Placental epithelial cell (primary cell): ENCODE measurements at places on chromosomes 2 and 18. TPM values are rescaled to one million over a fixed set of nuclear protein-coding genes. Genes with fewer than 3 reads are reported as not detected.

Gene PMAIP1
- total RNA-seq = 0.79 and 1.5 TPM in 2 replicates

Gene NETO1
- total RNA-seq = not detected in 2 replicates

Gene PDCD1
- not detected in 2 replicates for total RNA-seq

Gene NEB
- total RNA-seq = 0.54 and 2.7 TPM in 2 replicates

Gene RAPH1
- total RNA-seq = 6.3 and 12.1 TPM in 2 replicates

Gene TTC31
- 20.4 and 23.6 TPM in 2 replicates for total RNA-seq

Gene GAREM1
- total RNA-seq = 8.9 and 11.0 TPM in 2 replicates

Gene NAB1
- total RNA-seq = 29.4 and 43.2 TPM in 2 replicates

Gene RHBDD1
- 18.5 and 27.4 TPM in 2 replicates for total RNA-seq

Gene PLCD4
- not detected in 2 replicates for total RNA-seq

Gene HAT1
- 32.6 and 42.6 TPM in 2 replicates for total RNA-seq

Gene OSR1
- total RNA-seq = 114 and 277 TPM in 2 replicates

Gene RNF138
- total RNA-seq = 10.3 and 23.2 TPM in 2 replicates

Gene MPHOSPH10
- total RNA-seq = 14.9 and 21.6 TPM in 2 replicates

Gene REEP1
- under 0.01 and 0.65 TPM in 2 replicates for total RNA-seq

Gene ALLC
- total RNA-seq = not detected in 2 replicates

Gene TRIM43
- total RNA-seq = 0.33 and 0.39 TPM in 2 replicates

Gene EMILIN1
- total RNA-seq = 5.2 and 24.7 TPM in 2 replicates

Gene CYP26B1
- total RNA-seq = 85.6 and 169 TPM in 2 replicates

Gene SAG
- under 0.01 TPM in 1 of 2 replicates, not detected in the other for total RNA-seq

Gene CCDC102B
- total RNA-seq = not detected in 2 replicates

Gene WDR12
- total RNA-seq = 10.6 and 15.3 TPM in 2 replicates

Gene DSC3
- total RNA-seq = 344 and 521 TPM in 2 replicates

Gene PSMA8
- total RNA-seq = 1.4 TPM in 1 of 2 replicates, not detected in the other

Gene UCN
- total RNA-seq = 0.22 and 2.0 TPM in 2 replicates

Gene TEX44
- not detected in 2 replicates for total RNA-seq

Gene NAT8
- total RNA-seq = not detected in 2 replicates

Gene SH2D6
- total RNA-seq = under 0.01 TPM in 1 of 2 replicates, not detected in the other

Gene NT5C1B
- not detected in 2 replicates for total RNA-seq

Gene CRYGA
- not detected in 2 replicates for total RNA-seq

Gene CD8B2
- 0.11 TPM in 1 of 2 replicates, not detected in the other for total RNA-seq
